ENCODE measurements at places on chromosomes 2 and 18.

DNA sequence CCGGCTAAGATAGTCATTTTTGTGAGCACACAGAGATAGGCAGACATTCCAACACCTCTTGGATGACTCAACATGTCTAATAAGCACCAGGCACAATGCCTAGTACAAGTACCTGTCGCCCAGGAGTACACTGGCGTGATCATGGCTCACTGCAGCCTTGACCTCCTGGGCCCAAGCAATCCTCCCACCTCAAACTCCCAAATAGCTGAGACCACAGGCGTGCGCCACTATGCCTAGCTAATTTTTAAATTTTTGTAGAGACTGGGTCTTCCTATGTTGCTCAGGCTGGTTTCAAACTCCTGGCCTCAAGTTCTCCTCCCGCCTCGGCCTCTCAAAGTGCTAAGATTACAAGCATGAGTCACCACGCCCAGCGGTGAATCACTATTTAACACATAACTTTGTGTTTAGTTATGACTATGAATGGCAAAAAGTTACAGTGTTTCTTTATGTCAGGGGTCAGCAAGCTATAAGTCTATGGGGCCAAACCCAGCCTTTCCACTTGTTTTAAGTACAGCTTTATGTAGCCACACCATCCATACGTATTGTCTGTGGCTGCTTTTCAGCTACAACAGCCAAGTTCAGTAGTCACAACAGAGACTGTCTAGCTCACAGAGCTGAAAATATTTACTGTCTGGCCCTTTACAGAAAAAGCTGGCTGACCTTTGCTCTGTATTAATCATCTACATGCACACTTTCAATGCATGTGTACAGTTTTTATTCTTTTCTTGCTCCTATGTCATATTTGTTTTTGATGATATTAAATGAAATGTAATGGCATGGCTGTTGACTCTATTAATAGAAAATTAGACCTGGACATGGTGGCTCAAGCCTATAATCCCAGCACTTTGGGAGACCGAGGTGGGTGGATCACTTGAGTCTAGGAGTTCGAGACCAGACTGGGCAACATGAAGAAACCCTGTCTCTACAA lies 18.7 kb downstream of the ORC2 start:
- DNase-seq, result no peak

DNA sequence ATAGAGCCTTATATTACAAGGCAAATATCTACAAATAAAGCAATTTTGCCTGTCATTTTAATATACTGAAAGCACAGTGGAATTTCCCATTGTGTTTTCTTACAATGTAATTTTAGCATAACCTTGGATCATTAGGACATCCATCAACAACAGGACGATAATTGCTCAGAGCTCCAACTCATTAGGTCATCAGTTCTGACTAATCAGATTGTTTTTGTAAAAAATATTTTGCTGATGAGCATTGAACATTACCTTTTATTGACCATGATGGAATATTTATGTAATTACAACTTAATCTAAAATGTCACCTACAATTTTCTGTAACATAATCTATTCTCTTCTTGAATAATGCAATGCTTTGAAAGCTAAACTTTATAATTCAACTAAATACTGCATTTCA lies 215.3 kb upstream of the DSEL start:
- DNase-seq, result no peak

DNA sequence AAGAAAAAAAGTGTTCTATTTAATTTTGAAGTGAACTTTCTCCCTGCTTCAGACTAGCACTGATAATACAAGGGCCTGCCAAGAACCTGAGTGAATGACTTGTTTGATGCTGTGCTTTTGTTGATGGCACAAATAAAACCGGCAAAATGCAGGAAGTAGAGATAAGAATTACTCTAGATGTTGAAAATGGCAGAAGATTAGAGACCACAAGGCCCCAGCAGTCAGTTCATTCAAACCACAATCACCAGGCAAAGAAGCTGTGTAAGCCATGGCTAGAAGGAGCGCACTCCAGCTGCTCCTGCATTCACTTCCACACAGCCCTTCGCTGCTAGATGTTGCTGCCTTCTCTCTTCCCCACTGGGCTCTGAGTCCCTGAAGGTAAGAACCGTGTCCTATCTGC lies 297.1 kb downstream of the AGPS start:
- DNase-seq, result no peak

GRCh38 chr2:26033270-26033817 lies 540 bp upstream of the RAB10 start:
- DNase-seq, result peak; percentile 23

GRCh38 chr18:22193466-22193865 lies 24.1 kb downstream of the GATA6 start:
- no peak for DNase-seq

DNA sequence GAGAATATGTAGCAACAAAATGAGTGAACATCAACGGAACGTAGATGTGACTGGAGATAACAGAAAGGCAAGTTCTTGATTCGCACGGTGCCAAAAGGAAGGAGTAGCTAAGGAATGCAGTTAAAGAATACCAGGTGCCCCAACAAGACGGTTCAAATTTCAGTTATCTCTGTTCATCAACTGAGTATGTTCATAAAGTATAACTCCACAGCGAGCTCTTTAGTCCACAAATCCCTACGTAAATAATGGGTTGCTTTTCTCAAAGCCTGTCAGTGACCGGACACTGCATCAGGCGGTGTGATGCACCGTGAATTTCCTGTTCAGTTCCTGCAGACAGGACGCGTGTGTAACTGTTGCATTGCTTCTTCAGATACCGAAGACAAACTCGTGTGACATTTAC lies 91.8 kb downstream of the NOL10 start:
- DNase-seq, result peak; percentile 84

DNA sequence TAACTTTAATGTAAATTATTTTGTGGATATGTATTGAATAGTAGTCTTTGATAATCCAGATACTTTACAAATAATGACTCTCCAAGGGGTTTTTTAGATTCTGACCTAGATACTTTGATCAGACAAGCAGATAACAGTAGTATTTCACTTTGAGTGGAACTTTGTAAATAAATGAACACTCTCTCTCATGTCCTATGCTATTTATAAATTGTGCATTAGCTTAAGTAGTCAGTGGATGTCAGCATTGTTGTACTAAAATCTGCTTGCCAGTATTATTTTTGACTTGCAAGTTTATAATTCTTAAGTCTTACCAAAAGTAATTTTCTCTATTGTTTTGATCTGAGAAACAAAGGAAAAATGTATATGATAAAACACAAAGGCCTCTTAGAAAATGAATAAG lies 1113.1 kb upstream of the NRXN1 start:
- no peak for DNase-seq

GRCh38 chr2:174844295-174844708 lies 80.0 kb upstream of the CHRNA1 start:
- no peak for DNase-seq

DNA sequence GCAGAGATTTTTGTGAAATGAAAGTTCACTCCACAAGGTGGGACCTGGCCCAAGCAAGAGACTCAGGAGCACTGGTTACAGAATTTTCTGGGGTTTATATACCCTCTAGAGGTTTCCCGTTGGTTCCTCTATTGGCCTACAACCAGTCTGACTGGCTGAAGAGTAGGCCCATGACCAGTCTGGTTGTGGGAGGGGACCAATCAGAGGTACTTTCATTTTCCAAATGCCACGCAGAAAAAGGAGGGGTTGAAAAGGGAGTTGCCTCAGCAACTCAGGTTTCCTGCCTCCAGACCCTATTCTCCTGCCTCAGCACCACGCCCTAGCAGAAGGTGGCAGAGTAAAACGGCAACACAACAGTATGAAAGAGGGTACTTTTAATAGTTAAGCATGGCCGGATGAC lies 98.4 kb downstream of the COLEC12 start:
- DNase-seq, result no peak

DNA sequence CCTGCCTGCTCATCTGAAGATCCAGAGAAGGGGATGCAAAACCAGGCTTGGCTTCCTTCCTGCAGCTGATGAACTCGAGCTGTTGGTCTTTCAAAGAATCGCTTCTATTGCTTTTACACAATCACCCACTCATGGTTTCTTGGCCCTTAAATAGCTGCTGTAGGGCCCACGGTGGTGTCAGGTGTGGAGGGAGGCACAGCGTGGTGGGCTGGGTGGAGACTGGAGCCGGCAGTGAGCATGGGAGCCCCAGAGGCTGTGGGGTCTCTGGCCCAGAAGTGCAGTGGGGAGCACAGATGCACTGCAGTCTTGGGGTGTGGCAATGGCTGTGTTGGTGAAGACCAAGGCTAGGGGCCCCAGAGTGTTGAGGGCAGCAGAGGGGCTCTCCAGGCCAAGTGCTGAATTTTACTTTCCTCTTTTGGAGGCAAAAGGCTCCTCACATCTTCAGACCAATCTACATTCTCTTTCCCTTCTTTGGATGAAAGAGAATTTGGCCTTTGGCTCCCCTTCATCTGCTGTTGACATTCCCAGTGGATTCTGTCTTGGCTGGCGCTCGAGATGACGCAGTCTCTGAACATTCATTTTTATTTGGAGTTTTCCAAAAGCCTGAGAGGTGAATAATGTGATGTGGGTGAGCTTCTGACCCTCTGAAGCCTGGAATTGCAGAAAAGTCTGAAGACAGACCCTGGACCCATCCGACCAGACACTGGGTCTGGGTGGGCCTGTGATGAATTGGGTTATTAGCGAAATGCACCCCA lies 70.1 kb upstream of the ASB18 start:
- DNase-seq, result no peak

- peak; percentile 81 for DNase-seq
Measured at GRCh38 chr2:209334188-209335017, 89.4 kb upstream of the MAP2 start.

- no peak for DNase-seq
Measured at GRCh38 chr2:71894261-71894660, 253.4 kb downstream of the CYP26B1 start.

DNA sequence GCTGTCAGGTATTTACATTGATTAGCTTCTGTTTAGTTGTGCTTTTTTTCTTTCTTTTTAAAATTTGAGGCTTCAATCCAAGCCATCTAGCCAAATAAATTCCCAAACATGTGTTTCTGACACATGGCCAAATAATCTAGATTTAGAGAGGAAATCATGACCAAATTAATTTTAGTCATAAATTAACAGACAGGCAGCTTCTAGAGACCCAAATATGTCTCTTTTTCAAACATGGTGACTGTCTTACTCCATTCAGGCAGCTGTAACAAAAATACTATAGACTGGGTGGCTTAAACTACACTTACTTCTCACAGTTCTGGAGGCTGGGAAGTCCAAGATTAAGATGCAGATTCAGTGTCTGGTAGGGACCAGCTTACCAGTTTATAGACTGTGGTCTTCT lies 23.2 kb upstream of the NAB1 start:
- no peak for DNase-seq

- no peak for DNase-seq
Measured at GRCh38 chr2:50126845-50127244, 905.1 kb downstream of the NRXN1 start.

DNA sequence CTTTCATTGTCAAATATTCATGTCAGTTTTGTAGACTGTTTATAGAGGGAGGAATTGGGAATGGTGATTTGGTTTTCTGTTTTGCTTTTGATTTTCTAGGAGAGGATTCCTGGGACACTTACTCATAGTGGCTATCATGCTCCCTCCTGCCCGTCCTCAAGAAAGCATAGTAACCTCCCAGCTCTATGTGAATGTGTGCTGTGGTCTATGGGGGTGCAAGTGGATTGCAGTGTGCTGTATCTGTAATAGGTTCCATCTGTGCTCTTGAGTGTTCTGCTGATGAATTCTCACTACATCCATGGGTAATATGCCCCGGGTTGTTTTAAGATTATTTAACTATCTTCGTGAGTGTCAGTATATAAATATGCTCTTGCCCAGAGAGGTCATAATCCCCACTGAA lies 811.3 kb downstream of the CNTNAP5 start:
- no peak for DNase-seq

- DNase-seq, result no peak
Measured at GRCh38 chr2:30798536-30798991, 8.7 kb downstream of the CAPN13 start.

GRCh38 chr2:219581346-219581745 lies 9.2 kb downstream of the INHA start:
- DNase-seq, result no peak

GRCh38 chr2:3777966-3778365 lies 74.6 kb downstream of the DCDC2C start:
- no peak for DNase-seq

- DNase-seq, result no peak
Measured at GRCh38 chr2:229601396-229601795, 113.0 kb downstream of the DNER start.

DNA sequence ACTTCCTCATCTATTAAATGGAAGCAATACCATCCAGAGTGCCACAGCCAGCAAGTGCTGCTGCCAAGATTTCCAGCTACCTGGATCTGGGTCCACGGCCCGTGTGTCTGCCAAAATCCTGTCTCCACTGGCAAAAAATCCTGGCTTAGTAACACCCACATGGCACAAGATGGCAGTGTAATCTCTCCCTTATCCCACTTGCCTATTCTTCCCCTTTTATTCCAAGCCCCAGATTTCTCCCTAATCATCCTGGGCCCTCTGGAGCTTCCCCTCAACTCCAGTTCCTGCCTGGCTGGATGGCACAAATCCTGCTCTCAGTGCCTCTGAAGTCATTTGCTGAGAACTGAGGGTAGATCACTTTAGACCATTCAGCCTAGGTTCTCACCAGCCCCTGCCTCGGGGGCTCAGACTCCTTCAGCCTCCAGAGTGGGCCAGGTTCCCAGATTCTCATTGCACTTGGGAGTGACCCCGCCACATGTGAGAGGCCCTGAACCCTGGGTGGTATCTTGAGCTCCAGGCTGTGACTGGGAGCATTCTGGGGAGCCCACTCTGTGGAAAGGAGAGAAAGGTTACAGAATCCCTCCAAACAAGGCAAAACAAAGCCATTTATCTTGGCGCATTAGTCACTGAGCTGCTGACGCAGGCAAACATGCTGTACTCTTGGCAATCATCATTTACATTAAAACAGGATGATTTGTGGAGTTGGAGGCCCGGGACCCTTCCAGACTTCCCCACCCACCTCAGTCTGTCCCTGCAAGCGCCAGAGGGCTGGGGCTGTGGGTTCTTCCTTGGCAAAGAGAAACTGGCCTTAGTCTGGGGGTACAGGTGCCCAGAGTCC lies 325.8 kb downstream of the DYSF start:
- no peak for DNase-seq

GRCh38 chr2:158255257-158255656 lies 153.6 kb downstream of the UPP2 start:
- DNase-seq, result no peak

DNA sequence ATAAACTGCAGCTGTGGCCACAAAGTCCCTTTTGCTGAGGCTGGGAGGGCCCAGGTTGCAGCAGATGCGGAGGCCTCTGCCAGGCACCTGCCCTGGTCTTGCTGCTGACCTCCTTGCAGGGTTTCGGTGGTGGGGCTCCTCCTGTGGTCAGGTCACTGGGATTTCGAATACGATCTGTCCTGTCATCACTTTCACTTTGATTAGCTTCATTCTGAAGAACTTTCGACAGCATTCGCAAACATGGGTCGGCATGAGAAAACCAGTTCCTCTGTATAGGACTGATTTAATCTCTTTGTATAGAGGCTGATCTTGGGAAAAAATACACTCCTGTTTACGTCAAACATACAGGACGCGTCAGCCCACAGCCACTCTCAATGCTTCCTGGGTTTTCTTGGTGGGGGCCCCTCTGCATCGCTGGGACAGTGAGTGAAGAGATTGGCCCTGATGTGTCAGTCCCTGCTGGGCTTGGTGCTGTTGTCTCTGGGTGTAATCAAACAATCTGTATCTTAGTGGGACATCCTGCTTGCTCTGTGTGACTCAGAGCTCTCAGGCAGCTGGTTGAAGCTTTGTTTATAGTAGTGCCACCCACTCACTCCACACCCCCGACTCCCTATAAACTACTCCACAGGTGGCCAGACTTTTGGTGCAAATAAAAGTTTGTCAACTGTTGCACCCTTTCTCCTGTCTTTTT lies 209.4 kb upstream of the CXCR4 start:
- no peak for DNase-seq

- DNase-seq, result peak; percentile 70
Measured at GRCh38 chr2:71000780-71001591, 6.3 kb upstream of the TEX261 start.

GRCh38 chr2:7040547-7040946 lies 123.3 kb downstream of the RNF144A start:
- DNase-seq, result no peak
